GM23248 (cell line): ENCODE measurements at places on chromosomes 16 and 17.

- peak; percentile 2 for DNase-seq
Measured at GRCh38 chr17:53724726-53725125, 98.0 kb upstream of the KIF2B start.

GRCh38 chr16:53726625-53727024, 22.7 kb downstream of the FTO start:
- no peak for DNase-seq

- DNase-seq = no peak
Measured at GRCh38 chr16:47977802-47978201, 178.0 kb downstream of the ABCC12 start.

GRCh38 chr16:84648595-84649510, 542 bp downstream of the KLHL36 start:
- peak; percentile 40 for DNase-seq

DNA sequence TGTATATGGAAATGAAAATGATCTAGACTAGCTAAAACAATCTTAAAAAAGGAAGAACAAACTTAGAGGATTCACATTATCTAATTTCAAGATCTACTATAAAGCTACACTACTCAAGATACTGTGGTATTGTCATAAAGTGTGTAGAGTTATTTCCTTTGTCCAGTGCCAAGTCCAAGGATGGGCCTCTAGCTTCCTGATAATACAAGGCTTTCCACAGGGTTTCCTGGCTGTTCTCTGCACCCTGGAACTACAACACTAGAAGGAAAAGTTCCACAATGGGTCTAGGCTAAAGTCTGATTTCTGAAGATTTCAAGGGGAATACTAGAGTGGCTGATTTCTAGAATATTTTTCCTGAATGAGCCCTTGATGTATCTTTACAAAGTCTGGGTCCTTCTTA, 34.2 kb downstream of the TBC1D3B start:
- DNase-seq = no peak
